ENCODE measurements at places on chromosomes 3 and 15. TPM values are rescaled to one million over a fixed set of nuclear protein-coding genes. Genes with fewer than 3 reads are reported as not detected.

The GOLGA8O gene
- not detected for total RNA-seq

The ZNF710 gene
- 21.4 TPM for total RNA-seq

The CDHR4 gene
- not detected for total RNA-seq

The RTP1 gene
- total RNA-seq, result not detected

The PLSCR5 gene
- total RNA-seq, result not detected

The ARHGEF26 gene
- total RNA-seq, result 20.8 TPM

The CLEC3B gene
- 1.1 TPM for total RNA-seq

DNA sequence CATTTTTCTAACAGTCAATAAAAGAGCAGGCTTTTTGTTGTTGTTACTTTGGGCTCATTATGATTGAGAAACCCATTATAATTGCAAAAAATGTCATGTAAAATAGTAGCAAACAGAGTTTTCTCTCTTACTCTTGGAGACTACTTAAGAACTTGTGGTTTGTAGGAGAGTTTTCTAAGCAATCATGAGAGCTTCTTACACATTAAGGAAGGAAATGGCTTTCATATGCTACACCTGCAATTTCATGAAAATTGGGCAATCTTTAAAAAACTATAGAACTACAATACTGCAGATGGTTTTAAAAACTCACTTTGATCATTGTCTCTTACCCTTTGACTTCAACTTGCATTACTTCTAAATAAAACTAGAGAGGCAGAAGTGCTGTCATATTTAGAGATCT is 701.8 kb downstream of the ZPLD1 start:
- no peak for DNase-seq

GRCh38 chr15:85545752-85546151 is 165.3 kb downstream of the AKAP13 start:
- no peak for DNase-seq

- DNase-seq, result no peak
These were observed 124.8 kb downstream of the CTNNB1 start for GRCh38 chr3:41324156-41324475.

- DNase-seq, result no peak
These were observed 67.1 kb downstream of the ARMC8 start for GRCh38 chr3:138254216-138254615.

DNA sequence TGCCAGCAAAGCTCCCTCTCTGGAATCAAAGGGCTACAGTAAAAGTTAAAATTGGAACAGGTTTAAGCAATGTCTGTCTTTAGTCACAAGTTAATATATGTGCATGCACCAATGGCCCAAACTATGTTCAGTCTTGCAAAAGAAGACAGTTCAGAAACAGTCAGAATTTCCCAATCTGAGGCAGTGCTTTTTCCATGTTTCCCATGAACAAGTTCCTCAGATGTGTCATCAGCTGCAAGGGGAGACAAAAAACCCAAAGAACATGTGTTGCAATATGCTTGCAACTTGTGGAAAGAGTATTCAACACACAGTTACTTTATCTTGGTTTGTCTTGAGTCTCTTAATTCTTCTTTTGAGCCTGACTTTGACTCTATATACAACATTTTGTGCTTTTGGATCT is 148.4 kb downstream of the USP13 start:
- DNase-seq, result no peak

- peak; percentile 1 for DNase-seq
These were observed 21.3 kb upstream of the HCN4 start for GRCh38 chr15:73389971-73390544.

DNA sequence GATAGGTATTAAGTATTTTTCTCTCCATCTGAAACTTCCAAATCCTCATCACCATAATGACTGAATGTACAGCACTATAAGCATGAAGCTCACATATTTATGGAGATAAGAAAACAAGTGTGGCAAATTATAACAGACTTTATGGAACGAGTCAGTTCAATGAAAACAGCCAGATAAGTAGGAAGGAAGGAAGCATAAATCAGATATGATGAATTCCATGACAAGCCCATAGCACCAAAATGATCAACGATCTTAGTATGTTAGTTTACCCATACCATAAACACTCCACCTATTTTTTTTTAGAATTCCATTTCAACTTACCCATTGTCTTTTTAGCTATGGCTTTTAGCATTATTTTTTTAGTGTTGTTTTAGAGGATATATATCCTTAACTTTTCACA is 169.5 kb downstream of the TNIK start:
- DNase-seq, result no peak

DNA sequence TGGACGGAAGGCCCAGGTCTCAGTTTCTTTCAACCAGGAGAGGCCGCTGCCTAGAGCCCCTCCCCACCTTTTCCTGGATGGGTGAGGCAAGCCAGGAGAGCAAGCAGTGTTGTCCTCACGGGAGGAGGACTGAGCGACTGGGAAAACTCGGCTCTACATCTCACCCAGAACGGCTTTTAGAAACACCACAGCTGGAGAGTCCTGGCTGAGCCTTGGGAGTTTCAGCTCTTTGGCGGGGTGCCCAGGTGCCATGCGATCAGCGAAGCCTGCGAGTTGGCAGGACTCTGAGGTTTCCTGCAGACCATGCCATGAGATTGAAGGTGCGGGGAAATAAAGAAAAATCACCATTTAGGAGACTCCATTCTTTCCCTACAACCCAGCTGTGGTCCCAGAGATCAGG is 26.0 kb downstream of the PPCDC start:
- no peak for DNase-seq

GRCh38 chr15:99213187-99213811 is 36.1 kb downstream of the TTC23 start:
- peak; percentile 66 for DNase-seq

GRCh38 chr3:7800006-7800780 is 701.4 kb upstream of the LMCD1 start:
- no peak for DNase-seq

GRCh38 chr3:139285691-139286090 is 58.1 kb upstream of the MRPS22 start:
- no peak for DNase-seq

- no peak for DNase-seq
These were observed 590 bp downstream of the ACKR4 start for GRCh38 chr3:132597660-132598059.

- DNase-seq, result no peak
These were observed 128.0 kb downstream of the DNAJB8 start for GRCh38 chr3:128338536-128339330.

Data from Caco-2 (cell line).